ENCODE measurements at places on chromosomes 6 and 20.

GRCh38 chr20:21521596-21522480 lies 8.0 kb upstream of the NKX2-2 start:
- DNase-seq: peak; percentile 58

- no peak for DNase-seq
These were observed 1.9 kb downstream of the FOXA2 start for GRCh38 chr20:22582386-22582963.

DNA sequence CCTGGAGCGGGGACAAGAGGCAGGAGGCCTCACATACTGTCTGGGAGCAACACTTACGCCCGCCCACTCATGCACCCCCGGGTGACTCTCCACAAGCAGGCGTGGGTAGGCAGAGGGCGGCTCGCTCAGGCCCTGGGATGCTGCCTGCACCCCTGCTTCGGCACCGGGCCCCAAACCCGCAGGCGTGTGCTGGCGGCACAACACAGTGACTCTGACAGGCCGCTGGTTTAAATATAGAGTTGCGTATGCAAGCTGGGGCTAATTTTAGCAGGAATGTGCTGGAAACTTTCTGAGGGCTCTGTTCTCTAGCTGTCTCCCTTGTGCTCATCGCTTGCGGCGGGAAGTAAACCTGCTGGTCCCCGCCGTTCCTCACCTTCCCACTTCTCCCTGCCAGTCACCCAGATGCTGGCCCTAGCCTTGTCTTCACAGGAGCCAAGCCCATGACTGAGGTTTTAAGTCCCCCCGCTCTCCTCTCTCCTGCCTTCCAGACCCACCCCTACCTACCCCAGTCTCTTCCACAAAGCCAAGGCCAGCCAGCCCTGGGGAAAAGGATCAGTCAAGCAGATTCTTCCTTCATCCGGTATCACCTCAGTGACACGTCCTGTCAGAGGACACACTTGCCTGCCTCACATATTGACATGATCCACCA lies 94.5 kb upstream of the FOXP4 start:
- DNase-seq: no peak

DNA sequence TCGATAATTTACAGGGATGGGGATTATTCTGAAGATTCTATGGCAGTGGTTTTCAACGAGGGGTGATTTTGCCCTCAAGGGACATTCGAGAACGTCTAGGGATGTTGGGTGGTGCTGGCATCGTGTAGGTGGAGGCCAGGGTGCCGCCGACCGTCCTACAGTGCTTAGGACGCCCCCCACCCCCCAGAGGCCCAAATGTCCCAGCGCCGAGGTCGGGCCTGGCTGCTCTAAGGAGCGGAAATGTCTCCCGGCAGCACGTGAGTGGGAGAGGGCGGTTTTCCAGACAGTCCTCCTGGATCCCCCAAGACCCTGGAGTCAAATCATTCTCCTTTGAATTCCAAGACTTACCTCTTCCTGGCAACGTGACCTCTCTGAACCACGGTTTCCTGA lies 101.9 kb downstream of the CDH4 start:
- no peak for DNase-seq

DNA sequence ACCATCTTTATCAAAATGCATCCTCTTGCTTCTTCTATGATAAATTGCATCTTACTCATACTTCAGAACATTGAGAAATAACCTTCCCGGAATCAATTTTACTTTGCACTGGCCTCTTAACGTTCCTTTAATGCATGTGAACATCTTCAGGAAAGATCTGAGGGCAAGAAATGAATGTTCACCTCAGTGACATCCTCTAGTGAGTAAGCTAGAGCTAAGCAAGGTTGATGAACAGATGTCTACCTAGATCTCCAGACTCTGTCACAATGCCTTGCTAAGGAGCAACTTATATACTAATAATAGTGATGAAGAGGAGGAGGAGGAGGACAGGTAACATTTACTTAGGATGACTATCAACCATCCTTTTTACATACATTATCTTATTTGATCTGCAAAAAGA lies 16.8 kb upstream of the HINT3 start:
- no peak for DNase-seq

DNA sequence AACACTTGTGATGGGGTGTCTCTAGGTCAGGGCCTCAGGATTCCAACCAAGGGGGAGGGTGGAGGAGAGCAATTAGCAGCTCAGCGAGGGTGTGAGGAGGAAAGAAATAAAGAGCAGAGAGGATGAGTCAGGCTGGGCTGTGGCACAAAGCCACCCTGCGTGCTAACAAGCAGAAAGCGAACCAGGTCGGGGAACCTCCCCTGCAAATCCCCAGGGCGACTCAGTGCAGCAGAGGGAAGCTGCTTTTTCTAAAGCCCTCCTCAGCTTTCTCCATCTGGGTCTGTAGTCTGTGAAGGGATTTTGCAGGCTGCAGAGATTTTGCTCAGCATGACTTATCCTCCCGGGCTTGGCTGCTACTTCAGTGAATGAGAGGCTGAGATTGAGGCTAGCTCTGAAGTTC lies 6.6 kb upstream of the SPO11 start:
- DNase-seq: no peak

GRCh38 chr6:170142559-170142958 lies 148.3 kb downstream of the DLL1 start:
- no peak for DNase-seq

DNA sequence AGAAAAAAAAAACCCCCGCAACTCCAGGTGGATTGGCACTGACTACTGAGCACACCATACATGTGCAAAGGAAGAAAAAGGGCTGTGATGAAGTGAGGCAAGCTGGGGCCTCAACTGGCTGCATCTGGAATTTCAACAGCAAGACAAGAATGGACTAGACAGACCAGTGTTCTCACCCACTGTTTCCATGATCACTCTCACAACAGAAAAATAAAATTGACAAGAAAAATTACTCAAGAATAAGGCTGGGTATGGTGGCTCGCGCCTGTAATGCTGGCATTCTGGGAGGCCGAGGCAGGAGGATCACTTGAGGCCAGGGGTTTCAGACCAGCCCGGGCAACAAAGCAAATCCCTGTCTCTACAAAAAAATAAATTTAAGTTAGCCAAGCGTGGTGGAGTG lies 18.8 kb downstream of the ZNF217 start:
- DNase-seq: no peak

DNA sequence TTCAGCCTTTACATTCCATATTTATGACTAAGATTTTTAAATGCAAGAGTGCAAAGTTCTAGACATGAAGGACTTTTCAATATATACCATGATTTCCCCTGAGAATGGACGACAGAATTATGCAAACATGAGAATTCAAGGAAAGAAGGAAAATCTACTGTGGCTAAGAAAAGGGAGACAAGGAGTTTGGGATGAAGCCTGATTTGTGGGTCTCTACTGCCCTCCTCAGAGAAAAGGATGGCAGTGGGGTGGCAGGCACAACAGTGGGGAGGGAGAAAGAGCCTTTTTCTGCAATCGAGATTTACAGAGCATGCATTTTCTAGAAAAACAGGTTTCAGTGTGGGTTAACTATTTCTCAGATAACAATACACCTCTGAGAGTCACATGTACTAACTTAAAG lies 466.9 kb upstream of the NRSN1 start:
- peak; percentile 41 for DNase-seq

GRCh38 chr6:118940770-118941169 lies 5.8 kb upstream of the MCM9 start:
- no peak for DNase-seq

GRCh38 chr20:41531518-41532275 lies 86.5 kb downstream of the CHD6 start:
- DNase-seq: no peak

GRCh38 chr6:36980129-36980528 lies 5.9 kb downstream of the MTCH1 start:
- DNase-seq: no peak

- DNase-seq: peak; percentile 17
These were observed 28.4 kb downstream of the BRPF3 start for GRCh38 chr6:36224918-36225461.

- DNase-seq: no peak
These were observed 27.2 kb upstream of the ADGRG6 start for GRCh38 chr6:142274656-142275055.

- DNase-seq: peak; percentile 23
These were observed 138.1 kb upstream of the PTPN1 start for GRCh38 chr20:50371878-50372769.

- no peak for DNase-seq
These were observed 1.3 kb downstream of the NKAIN2 start for GRCh38 chr6:123804787-123805540.

- DNase-seq: no peak
These were observed 260.6 kb downstream of the ERMARD start for GRCh38 chr6:170012037-170012330.

- peak; percentile 19 for DNase-seq
These were observed at the start of gene PRR18 for GRCh38 chr6:166308033-166308768. PRR18 (minus strand) TSS chr6:166308392; CDS start chr6:166308142, 250 bp downstream.

DNA sequence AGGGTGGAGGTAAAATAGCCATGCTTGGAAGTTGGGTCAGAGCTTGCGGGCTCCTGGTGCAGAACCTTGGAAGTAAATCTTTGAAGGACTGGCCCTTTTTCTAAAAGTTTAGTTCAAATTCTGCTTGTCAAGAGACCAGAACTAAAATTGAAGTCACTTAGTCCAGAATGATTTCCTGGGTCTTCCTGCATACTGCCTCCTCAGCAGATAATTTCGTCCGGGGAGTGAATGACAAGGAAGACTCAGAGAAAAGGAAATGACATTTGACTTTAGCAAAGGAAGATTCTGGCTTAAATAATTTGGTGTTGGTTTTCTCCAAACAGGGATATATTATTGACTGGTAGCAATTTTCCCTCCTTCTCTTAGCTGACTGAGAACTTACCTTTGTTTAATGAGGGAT lies 1.2 kb downstream of the TM9SF4 start:
- DNase-seq: no peak

GRCh38 chr20:44738813-44739477 lies 6.7 kb upstream of the KCNK15 start:
- peak; percentile 48 for DNase-seq

GRCh38 chr6:75611702-75612375 lies 10.2 kb downstream of the SENP6 start:
- no peak for DNase-seq

DNA sequence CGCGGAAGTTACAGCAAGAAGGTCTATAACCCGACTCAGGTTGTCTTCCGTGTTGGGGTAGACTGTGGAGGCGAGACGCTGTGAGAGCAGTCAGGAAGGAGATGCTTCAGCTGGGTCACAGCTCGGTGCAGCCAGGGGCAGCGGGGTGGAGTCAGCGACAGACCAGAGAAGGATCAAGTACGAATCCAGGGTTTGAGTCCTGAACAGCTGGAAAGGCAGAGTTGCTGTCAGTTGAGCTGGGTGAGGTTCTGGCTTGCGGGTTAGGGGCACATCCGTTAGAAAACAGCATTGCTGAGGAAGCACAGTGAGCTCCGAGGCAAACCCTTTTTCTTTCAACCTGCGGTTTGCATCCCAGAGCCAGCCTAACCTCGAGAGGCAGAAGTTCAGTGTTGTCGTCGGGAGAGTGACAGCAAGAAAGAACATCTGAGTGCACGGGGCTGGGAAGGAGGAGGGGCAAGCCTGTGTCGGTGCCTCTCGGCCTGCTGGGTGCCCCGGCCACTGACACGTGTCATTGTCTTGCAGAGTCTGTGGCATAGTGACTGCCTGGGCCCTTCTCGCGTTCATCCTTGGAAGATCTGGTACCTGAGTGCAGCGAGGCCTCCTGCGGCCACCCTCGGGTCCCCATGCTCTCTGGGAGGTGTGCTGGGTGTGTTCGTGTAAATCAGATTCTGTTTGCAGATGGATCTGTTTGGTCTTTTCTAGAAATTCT lies 20.0 kb downstream of the PNLDC1 start:
- no peak for DNase-seq

GRCh38 chr6:151723152-151723551 lies 84.3 kb upstream of the ESR1 start:
- DNase-seq: no peak

DNA sequence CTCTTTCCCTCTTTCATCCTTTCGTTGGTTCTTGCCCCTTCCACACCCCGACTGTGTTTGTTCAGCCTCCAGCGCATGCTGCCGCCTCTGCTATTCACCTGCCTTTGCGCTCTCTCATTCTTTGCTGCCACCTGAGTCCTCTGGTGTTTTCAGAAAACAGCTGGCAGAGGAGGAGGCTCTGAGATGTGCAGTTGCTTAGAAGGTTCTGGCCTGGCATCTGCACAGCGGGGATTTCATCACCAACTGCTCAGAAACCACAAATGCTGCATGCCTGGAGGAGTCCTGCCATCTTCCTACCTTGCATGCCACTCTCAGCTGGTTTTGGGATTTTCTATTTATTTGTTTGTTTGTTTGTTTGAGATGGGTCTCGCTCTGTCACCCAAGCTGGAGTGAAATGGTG lies 39.2 kb upstream of the CLDN20 start:
- DNase-seq: no peak
